ENCODE measurements at places on chromosomes 2 and 18.

DNA sequence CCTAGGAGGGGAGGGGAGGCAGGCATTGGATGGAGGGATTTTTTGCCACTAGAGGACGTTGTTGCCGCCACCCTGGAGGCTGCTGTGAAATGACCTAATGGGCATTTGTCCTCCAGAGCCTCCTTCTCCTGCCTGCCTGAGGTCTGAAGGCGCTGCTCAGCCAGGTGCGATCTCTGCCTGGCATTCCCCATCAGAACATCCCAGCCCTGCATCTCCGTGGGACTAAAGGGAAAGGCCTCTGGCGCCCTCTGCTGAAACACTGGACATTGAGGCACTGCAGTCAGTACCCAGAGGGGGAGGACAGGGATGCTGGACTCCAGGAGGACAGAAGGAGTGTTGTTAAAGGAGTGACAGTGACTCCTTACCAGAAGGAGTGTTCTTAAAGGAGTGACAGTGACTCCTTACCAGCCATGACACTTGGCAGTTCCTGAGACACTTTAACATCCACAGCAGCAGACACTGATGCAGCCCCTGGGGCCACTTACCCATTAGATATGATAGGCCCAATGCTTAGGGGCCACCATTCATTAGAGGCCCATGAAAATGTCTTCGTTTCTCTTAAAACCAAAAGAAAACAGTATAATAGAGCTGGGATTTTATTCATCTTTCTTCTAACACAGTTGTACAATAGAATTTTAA lies 17.0 kb downstream of the THNSL2 start:
- DNase-seq = no peak

GRCh38 chr2:47173986-47174732 lies 19.1 kb upstream of the STPG4 start:
- DNase-seq = no peak

DNA sequence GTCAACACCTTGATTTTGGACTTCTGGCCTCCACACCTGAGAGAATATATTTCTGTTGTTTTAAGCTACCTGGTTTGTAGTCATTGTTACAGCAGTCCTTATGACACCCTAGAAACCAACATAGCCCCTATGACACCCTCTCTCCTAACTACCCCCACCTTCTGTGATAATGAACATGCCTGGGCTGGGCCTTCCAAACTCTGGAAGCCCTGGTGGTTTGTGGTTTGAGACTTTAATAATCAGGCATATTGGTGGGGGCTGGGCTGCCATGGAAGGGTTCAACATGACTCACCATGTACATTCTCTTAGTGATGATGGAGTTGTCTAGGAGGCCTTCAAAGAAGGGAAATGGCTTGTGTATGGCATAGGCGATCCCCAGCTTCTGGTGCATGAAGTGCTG lies 3.3 kb downstream of the SP110 start:
- no peak for DNase-seq

DNA sequence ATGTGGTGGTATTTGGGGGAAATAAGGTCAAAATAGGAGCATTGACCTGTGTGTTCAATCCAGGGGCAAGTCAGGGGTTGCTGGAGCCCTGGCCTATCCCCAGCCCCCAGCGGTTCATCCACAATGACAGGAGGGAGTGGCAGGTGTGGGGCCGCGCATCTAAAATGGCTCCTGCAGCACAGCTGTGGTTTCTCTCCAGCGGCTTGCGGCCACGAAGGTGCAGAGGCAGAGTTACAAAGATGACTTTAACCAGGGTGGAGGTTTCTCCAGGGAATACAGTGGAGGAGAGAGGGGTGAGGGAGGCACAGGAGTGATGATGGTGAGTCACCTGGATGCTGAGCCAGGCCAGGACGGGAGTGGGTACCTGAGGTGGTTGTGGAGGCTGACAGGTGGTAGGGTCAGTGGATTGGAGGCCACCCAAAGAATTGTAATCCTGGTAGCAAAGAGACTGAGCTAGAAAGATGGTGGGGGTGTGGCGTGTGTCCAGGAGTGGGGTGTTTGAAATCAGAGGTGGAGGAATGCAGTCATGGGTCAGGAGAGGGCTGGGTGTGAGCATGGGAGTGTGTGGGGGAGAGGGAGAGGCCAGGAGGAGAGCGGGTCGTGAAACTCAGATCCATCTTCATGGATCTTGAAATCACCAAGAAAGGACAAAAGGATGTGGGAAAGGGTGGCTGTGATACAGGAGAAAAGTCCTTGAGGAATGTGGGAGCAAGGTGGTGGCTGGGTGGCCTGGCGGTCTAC lies 83.2 kb downstream of the CTIF start:
- DNase-seq = no peak

GRCh38 chr18:44580159-44580558 lies 100.5 kb upstream of the SETBP1 start:
- DNase-seq = no peak

GRCh38 chr2:8819948-8820347 lies 17.5 kb downstream of the KIDINS220 start:
- no peak for DNase-seq

DNA sequence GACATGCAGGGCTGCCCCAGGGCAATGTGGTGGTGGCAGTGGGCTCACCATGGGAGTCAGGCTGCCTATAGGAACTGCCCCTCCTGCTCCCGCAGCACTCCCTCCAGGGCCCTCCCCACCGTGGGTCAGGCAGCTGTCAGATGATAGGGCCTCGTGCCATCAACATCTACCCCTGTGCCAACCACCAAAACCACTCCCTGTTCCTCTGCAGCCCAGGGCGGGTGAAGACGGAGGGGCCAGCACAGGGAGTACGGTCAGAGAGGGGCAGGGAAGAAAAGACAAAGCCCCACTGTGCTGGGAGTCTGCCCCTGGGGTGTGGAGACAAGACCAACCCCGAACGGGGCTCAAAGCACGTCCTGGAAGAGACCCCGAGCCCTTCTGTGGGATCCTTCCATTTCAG lies 97.4 kb downstream of the TNS1 start:
- no peak for DNase-seq

DNA sequence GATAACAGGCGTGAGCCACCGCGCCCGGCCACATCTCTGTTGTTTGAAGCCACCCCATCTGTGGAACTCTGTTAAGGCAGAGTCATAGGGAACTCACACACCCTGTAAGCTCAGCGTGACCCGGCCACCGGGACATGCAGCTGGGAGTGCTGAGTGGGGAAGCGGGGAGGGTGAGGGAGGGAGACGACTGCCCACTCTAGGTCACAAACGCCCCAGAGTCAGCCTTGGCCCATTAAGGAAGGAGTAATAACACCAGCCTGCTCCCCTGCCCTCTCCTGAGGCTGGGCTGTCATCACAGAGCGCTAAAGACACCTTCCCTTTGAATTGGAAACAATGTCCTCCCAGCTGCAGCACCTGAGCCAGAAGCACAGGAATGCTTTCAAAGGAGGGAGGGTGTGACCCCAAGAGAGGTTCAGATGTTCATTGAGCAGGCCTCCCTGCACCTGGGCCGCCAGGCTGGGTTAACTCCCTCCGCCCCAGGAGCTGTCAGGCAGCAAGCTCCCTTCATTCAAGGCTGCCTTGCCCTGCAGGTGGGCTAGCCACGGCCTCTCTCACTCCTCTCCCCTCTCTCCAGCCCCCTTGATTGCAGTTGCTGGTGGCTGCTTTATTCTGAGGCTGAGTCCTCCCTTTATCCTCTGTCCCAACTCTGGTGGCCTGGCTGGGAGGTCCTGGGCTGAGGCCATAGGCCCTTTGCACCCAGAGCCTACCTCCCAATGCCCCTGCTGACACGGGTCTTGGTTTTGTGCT lies 77.2 kb upstream of the HPCAL1 start:
- DNase-seq = peak; percentile 8

DNA sequence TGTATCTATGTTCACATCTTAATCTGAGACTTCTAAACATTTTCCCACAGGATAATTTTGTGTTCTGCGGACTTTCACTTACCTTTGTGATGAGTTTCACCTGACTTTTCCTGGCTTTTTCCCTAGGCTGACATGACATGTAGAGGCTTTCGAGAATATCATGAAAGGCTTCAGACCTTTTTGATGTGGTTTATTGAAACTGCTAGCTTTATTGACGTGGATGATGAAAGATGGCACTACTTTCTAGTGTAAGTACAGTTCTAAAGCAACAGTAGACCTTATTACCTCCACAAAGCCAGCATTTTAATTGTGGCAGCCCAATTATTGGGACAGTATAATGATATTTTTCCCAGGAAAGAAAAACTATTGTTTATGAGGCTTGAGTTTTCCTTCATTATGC lies 34.1 kb upstream of the METAP1D start:
- DNase-seq = no peak

DNA sequence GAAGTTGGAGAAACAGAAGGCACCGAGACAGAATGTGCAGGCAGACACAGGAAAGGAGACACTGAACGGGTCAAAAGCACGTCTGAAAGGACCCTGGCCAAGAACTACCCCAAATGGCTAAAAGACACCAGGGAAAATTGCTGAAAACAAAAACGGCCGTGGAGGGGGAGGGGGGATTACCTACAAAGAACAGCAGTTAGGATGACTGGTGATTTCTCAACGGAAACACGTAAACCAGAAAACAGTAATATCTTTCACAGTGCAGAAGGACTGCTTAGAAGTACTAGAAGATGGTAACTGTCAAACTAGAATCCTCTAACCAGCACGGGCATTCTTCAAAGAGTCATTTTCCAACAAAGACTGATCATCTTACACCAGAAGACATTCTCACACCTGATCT lies 142.6 kb downstream of the HDAC4 start:
- peak; percentile 69 for DNase-seq

- DNase-seq = no peak
Measured at GRCh38 chr2:224999754-225000153, 42.5 kb downstream of the DOCK10 start.

DNA sequence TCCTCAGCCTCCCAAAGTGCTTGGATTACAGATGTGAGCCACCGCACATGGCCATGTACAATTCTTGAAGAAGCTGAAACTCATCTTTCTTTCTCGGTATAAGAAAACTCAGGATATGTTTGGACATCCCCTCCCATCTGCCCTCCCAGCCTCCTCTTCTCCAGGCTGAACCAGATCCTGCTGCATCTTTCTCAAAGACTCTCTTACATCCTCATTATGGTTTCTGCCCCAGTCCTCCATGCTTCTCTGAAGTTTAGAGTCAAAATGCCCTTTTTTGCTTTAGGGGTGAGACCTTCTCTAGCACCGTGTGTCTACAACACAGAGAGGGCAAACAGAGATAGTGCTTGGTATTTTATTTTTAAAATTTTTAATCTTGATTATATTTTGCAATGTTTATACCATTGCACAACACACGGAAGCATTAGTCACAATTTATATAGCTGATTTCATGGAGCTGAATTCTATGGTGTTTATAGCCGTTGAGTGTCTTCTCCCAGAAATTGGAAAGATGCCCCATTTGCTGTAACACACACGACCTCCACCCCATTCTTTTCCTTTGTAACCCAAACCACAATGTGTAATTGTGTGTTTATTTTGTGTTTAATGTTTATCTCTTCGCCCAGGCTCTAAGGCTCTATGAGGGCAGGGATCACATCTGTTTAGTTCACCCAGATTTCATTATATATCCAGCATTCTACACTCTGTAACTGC lies 206.0 kb upstream of the TNP1 start:
- no peak for DNase-seq

DNA sequence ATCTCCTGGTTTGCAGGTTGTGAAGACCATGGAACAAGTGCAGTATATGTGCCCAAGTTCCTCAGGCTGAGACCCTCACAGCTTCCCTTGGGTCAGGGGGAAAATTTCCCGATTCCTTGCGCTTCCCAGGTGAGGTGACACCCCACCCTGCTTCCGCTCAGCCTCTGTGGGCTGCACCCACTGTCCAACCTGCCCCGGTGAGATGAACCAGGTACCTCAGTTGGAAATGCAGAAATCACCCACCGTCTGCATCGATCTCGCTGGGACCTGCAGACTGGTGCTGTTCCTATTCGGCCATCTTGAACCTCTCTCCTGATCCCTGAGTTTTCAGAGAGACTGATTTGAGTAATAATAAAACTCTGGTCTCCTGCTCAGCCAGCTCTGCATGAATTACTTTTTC lies 30.6 kb downstream of the CHCHD5 start:
- DNase-seq = no peak

- no peak for DNase-seq
Measured at GRCh38 chr2:31110998-31111397, 27.2 kb downstream of the GALNT14 start.

DNA sequence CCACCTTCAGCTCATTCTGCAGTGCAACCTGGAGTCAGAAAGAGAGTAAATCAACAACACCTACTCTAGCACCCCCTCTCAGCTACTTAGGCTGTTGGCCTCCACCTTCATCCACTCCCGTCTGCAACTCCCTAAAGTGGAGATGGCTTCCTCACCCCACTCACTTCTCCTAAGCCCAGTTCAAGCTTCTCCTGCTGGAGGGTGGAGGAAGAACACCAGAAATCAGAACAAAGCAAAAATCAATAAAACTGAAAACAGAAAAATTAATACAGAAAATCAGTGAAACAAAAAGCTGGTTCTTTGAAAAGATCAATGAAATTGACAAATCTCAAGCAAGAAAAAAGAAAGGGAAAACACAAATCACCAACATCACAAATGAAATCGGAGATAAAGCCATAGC lies 191.7 kb downstream of the ANAPC1 start:
- DNase-seq = no peak

DNA sequence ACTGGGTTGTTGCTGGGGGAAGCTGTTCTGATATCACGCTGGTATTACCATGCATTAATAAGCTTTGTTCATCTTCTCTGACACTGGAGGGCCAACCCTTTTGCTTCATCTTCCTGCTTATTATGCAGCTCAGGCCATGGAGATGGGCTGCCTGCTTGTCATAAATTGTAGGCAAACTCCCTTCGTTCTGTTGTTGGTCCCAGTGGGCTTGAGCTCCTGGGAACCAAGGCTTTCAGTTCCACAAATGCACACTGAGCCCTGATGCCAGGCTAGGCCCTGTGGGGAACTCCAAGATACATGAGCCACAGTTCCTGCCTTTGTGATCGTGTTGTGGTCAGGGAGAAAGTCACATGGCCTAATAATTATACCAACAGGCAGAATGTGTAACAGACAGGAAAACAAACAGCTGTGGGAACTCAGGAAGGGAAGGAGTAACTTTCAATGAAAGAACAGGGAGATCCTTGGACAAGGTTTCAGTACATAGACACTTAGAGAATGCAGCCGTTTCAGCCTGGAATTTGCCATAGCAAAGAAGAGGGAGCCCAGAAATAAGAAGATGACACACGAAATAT lies 49.0 kb upstream of the BCL2L11 start:
- DNase-seq = no peak

DNA sequence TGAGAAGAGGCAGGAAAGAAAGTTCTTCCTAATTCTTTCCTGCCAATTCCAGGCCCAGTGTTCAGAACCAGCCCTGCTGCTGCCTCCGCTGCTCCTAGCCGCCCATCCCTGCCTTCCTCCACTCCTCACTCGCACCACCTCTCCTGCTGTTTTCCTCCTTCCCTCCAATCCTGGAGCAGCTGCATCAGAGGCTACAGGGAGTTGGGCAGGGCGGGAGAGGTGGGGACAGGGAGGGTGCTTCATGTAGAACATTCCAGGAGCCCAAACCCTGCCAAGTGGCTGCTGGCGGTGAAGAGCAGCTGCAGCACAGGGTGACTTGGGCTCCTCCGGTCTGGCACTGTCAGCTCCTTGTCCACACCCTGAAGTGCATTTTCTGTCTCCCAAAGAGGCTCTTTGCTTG lies 176.3 kb downstream of the TNS1 start:
- no peak for DNase-seq

- DNase-seq = no peak
Measured at GRCh38 chr2:212938144-212938793, 213.1 kb downstream of the IKZF2 start.
